ENCODE measurements at places on chromosomes 12 and 14.

DNA sequence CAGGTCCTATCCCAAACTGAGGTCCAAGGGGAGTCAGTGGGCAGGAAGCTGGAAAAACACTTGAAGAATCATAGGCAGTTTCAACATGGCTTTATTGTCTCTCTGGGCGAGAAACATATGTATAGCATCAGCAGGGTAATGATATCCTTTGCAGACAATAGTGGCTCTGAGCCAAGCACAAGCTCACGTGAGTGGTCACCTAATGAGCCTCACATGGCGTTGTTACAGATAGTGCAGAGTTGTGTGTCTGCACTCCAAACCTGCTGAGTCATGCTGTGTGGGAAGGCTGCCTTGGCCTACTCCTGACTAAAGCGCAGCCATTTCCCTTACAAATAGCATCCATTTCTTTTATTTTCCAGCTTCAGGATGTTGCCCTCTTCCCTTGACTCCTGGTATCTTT lies 105.2 kb upstream of the SYT1 start:
- peak; percentile 12 for DNase-seq

DNA sequence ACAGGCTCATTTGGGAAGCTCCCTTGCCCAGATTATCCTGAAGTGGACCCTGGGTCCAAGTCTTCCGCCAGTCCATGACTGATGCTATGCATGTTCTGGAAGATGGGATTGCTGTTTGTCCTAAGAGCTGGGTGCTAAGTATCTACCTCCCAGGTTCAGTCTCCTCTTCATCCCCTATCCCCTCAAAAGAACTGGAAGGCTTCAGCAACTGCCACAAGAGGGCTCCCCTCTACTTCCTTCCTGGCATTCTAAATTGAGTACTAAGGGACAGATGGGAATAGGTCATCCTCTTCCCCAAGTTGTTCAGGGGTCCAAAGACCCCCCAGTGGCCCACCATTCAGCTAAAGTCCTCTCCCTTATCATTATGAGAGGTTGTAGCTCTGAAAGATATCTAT lies 9.0 kb upstream of the FKBP11 start:
- no peak for DNase-seq

- no peak for DNase-seq
These were observed 11.3 kb downstream of the KIF26A start for GRCh38 chr14:104149617-104150135.

DNA sequence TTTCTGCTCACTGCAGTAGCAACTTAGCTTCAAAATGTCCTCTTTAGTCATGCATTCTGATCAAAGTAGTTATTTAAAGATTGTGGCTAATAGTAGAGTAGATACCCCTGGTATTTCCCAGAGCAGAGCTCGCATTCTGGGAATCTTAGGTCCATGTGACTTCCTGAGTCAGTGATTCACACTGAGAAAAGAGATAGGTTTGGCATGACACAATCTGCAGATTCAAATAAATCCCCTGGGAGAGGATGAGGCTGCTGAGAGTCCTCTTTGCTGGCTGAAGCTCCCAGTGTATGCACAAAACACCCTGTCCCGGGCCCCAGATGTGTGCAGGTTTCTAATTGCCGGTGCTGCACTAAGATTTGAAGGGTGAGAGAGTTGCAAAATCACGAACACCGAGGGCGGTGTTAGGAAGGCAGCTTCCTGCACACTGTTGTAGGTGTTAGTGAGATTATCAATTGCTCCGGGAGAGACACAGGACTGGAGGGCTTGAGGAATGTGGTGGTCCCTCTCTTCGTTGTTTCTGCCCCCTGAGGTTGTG lies 233.2 kb downstream of the NRXN3 start:
- DNase-seq: no peak

DNA sequence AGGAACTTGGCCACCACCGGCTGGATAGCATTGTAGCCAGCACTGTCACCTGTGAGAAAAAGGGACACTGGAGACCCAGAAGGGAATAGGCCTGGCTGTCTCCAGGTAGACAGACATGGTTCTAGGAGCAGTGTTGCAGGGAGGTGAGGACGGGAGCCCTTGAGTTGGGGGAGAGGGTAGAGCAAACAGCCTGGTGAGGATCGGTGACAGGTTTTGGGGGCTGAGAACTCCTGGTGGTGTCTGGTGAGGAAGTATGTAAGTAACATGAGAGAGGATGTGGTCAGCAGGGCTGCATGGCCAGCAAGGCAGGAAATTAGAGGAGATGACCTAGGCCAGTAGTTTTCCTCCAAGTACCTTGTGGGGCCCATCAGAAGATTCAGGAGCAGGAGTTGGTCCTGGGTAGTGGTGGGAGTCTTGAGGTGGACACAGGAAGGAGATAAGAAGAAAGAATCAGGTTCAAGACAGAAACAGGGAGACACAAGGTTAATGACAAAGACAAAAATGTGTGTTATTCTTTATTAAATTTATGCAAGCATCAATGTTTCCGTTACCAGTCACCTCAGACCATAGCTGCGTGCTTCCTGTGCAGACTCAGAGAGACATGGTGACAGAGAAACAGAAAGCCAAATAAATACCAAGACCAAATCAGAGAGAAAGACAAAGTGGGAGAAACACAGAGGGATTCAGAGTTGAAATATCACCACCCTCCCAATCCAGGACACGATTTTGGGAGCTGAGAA lies at the start of gene ARHGAP9:
TSS of gene ARHGAP9 (minus strand) at position 491 of the 740 bp plus-strand sequence. CDS start at position 31, 460 bp downstream.
- DNase-seq: no peak

- no peak for DNase-seq
These were observed 133.4 kb downstream of the SLC6A15 start for GRCh38 chr12:84779169-84779568.

DNA sequence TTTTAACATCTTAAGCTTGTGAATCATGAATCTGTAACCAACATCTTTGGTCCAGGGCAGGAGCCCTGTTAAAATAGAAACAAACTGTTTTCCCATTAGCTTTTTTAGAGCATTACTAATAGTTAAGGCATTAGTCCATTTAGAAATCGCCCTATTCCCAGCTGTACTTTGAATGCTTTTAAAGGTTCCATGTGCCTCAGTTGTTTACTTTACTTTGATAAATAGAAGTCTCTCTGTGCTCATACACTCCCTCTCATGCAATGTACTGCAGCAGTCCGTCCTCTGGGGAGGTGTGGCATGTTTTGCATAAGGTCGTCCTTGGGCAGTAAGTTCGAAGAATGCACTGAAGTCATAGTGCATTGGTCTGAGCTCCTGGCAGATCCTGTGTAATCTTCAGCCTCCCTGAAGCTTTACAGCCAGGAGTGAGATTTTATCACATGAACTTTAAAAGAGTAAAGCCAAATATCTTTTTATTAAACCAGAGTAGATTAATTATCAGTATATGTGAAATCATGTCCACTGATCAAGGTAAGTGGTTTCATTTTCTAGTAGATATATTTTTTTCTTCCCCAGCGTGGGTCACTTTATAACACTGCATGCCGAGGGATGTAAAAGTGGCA lies 134.7 kb downstream of the FGD4 start:
- DNase-seq: no peak

DNA sequence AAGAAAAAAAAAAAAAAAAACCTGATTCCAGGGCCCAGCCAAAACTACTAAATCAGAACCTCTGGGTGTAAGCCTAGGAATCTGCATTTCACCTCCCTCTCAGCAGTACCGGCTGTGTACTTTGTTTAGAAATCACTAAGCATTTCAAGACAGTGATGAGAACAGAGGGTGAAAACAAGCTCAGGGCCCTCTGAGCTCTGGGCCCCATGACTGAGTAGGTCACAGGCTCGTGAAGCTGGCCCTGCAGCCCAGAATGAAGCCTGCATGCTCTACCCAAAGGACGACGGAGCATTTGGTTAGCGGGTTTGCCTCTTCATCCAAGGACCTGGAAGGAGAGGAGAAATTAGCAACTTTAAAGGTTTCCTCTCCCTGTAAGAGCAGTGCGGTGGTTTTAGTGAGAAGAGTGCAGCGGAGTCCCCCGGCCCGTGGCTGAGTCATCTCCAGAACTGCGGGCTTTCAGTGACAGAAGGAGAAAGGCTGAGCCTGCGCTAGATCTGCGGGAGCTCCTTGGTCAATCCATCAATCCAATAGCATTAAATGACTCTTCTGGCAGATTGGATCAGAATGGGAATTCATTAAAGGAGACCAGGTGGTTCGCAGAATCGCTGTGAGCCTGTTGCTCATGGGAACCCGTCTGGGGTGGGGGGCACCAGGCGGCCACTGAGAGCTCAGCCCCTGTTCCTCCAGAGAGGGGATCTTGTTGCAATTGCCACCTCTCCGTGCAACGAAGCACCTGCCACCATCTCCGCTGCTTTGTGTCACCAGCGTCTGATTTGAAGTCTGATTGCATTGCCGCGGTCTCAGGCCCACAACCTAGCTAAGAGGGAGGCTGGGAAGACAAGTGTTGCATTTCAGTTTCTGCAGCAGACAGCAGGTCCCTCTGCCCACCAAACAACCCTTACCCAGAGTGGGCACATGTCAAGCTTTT lies 7.3 kb downstream of the IL31 start:
- no peak for DNase-seq

GRCh38 chr12:89153341-89153740 lies 199.0 kb downstream of the DUSP6 start:
- no peak for DNase-seq

GRCh38 chr12:59780605-59781135 lies 184.8 kb downstream of the SLC16A7 start:
- DNase-seq: no peak

DNA sequence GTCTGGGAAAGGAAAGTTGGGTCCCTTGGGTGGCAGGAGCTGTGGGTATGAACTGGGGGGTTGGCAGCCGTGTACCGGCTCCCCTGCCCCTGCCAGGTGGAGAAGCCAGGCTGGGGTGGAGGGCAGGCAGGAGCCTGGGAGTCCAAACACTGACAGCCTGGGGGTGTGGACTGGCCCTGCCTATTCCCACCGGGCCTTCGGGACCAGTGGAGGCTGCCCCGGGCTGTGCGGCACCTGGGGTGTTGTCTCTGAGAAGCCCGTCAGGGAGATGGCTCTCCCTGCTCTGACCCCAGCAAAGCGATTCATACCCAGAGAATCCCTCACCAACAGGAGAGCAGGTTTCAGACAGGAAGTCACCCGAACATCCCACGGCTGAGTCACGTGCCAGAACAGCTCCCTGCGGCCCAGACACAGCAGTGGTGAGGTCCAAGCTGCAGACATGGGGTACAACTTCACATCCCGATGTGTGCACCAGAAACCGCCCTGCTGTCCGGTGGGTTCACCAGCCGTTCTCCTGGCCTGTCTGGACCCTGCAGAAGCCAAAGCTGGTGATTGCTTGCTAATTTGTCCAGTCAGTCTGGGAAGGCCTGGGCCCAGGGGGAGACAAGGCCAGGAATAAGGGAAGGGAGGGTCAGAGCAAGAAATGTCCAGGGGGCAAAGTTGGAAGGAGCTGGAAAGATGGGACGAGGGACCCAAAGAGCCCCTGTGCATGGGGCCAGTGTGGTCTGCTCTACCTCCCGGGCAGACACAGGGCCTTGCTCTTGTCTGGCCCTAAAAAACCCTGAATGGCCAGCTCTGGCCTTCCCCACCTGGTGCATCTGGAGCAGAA lies 2.1 kb upstream of the GPR132 start:
- no peak for DNase-seq

DNA sequence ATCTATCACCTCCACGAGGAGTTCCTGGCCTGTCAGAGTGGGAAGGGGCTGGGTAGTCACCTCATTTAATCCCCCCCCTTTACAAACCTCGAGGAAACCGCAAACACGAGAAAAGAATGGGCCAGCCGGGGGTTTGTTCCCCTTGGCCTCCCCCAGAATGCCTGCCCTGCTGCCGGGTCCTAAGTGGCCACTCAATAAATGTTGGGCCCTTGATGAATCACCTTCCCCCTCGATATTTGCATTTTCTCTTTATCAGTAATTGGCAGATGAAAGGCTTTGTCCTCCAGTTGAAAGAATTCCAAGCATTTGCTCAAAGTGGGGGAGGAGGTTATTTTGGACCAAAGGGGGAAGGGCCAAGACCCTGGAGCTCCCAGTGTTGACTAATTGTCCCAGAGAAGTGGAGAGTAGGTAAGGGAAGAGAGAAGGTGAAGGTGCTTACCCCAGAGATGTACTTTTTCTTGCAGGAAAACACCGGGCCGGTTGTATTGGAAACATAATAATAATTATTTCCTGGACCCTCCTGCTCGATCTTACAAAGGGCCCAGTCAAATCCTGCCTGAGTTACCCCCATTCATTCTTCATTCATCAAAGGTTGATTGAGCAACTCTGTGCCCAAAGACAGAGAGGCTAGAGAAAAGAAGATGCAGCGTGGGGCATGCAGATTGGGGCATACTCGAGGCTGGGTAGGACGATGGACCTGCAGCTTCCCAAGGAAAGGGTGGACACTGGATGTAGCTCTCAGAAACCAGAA lies 1.9 kb upstream of the KDM2B start:
- no peak for DNase-seq

- DNase-seq: no peak
These were observed 199.6 kb upstream of the TMEM260 start for GRCh38 chr14:56379956-56380355.

DNA sequence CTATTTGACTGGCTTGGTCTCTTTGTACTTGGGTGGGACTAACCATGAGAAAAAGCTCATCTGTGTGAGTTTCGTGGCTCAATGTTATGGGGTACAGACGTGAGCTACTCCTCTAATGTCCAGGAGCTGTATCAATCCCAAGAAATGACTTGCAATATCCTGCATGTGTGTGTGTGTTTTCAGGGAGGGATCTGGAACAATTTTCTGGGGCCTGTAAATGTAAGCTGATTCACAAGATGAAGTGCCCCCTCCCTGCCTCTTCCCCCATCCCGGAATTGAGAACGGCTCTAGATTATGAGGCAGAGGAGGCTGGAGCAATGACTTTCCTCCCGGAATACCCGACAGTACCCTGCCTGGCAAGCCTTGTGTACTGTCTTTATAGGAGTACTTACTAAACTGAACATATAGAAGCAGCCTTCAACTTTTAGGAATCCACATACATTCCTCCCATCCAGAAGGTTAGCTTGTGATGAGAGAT lies 53.9 kb downstream of the TMX1 start:
- no peak for DNase-seq

DNA sequence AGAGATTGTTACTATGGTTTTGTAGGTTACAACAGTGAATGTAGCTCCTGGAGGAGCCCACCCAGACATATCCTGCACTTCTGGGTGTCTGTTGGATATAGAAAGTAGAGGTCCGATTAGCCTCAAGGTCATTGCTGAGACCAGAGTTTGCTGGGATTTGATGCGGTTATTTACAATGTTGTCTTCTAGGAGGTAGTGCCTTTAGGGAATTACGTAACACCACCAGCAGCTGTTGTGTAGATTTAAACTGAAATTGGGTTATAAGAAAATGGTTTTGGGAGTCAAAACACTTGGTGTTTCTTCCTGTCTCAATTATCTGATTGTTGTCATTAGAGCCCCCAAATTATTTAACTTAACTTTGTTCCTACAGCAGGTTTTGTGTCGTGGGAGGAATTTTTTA lies 225.3 kb upstream of the PELI2 start:
- no peak for DNase-seq

- DNase-seq: no peak
These were observed 82.4 kb downstream of the ARF6 start for GRCh38 chr14:49975276-49975675.

DNA sequence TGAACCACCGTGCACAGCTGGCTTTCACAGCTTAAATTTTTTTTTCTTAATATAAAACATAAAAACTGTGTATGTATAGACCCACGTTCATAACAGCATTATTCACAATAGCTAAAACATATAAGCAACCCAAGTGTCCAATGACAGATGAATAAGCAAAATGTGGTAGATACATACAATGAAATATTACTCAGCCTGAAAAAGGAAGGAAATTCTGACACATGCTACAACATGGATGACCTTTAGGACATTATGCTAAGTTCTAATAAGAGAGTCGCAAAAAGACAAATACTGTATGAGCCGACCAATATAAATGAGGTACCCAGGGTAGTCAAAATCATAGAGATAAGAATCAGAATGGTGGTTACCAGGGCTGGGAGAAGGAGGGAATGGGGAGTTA lies 13.8 kb upstream of the YY1 start:
- no peak for DNase-seq
